ENCODE measurements at places on chromosomes 13 and 19.
A peak's percentile ranks its signal among the peaks of the same experiment; 100 is the strongest.

DNA sequence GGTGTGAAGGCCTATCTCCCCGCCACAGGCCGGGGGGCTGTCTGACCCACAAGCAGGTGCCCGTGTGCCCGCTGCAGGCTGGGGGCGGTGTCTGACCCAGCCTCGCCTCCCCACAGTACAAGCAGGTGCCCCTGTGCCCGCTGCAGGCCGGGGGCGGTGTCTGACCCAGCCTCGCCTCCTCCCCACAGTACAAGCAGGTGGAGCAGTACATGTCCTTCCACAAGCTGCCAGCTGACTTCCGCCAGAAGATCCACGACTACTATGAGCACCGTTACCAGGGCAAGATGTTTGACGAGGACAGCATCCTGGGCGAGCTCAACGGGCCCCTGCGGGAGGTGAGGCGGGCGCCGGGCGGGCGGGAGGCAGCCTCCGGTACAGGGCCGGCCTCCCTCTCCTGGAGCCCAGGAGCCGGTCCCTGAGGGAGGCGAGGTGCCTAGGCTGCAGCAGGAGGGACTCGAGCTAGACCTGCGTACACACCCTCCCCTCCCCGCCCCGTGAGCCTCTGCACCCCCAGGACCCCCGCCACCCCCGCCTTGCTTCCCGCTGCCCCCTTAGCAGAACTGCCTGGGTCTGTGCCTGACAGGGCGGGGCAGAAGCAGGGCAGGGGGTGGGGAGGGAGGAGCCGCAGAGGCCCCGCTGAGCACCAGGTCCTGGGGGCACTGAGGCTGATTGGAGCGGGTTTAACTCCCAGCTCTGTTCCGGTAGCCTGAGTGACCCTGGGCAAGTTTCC lies 20.6 kb downstream of the HCN2 start:
- DNase-seq, result no peak

DNA sequence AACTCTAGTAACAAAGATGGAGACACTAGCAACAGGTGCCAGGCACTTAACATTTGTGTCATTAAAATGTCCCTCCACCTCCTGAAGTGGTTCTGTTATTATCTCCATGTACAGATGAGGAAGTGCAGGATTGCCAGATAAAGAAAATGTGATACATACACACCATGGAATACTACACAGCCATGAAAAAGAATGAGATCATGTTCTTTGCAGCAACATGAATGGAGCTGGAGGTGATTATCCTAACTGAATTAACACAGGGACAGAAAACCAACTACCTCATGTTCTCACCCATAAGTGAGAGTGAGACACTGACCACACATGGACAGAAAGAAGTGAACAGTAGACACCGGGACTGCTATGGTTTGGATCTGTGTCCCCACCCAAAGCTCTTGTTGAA lies 60.5 kb downstream of the ZNF557 start:
- DNase-seq, result no peak

DNA sequence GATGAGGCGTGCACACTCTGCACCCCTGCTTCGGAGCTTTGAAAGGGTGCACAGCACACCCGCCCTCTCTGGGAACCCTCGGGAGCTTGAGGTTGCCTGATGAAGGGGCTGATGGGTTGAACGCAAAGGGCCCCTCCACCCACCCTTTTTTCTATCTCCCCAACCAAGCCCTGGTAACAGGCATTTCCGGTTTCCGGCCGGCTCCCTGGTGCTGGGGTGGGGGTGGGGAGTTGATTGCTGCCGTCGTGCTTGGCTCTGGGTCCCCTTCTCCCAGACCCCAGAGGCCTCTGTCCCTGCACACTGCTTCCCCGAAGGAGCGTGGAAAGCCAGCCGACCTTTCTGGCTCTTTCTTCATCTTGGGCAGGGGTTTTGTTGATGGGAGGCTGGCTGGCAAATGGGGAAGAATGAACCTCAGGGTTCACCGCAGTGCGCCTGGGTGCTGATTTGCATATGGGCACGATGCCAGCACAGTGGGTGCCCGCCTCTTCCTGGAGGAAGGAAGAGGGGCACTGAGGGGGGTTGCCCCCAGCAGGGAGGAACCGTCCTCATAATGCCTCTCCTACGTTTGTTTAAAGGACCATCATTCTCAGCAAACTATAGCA lies 29.1 kb downstream of the VAV1 start:
- DNase-seq, result no peak

GRCh38 chr13:76029088-76029487 lies 393.0 kb downstream of the LMO7 start:
- DNase-seq, result no peak

GRCh38 chr13:78036841-78037240 lies 118.2 kb upstream of the EDNRB start:
- no peak for DNase-seq

DNA sequence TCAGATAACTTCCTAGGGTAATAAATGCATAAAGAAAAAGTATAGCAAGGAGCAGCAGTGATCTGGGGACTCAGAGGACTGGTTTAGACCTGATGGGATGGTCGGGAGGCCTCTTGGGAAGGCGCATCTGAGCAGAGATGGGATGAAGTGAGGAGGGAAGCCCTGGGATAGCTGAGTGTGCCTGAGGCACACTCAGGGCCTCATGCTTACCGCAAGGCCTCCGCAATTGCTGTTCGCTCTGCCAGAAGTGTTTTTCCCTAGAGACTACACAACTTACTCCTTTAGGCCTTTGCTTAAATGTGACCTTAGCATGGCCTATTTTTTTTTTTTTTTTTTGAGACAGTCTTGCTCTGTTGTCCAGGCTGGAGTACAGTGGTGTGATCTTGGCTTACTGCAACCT lies 4.1 kb upstream of the DLL3 start:
- no peak for DNase-seq

DNA sequence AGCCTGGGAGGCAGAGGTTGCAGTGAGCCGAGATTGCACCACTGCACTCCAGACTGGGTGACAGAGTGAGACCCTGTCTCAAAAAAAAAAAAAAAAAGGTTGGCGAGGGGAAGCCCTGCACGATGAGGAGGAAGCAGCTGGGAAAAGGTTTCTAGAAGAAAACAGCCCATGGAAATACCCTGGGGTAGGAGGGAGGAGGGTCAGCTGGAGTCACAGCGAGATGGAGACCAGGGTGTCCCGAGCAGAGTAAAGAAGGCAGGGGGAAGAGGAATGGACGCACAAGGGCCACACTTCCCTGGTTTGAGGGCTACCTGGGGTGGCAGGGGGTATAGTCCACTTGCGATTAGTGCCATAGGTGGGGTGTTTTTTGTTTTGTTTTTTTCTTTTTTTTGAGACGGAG lies 6.4 kb downstream of the KANK3 start:
- DNase-seq, result no peak

DNA sequence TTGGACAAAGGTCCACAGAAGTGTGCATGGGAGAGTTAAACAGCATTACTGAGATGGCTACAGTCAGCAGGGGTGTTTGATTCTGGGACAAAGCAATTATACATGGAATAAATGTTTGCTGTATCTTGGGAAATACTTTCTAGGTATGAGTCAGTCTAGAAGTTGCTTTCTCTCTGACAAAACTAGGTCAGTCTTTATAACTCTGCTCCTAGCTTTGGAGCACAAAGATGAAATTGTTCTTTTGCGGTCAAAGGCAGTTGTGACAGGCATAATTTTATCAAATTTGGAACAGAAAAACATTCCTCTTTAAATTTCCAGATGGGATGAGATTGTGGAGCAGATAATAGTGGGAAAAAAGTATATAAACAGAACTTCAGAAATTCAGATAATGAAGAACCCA lies 1045.4 kb upstream of the MIR17HG start:
- no peak for DNase-seq

- DNase-seq, result no peak
These were observed 73.7 kb upstream of the MEDAG start for GRCh38 chr13:30832377-30832776.

GRCh38 chr19:55635856-55636440 lies 4.9 kb upstream of the ZNF580 start:
- DNase-seq, result no peak

DNA sequence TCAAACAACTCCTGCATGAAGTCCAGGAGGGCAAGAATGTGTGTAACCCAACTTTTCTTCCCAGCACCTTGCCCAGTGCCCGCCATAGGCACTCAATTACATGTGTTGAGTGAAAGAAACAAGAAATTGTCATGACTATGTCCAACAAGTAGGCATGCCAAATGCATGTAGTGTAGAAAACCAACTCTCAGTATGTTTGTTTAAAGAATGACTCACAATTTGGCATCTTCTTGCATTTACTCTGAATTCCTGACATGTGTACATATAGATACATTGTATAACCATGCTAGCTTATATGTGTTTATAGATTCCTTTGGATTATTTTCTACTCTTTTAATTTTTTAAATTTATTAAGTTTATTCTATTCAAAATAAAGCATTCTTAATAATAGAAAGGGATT lies 305.0 kb downstream of the EFNB2 start:
- peak; percentile 36 for DNase-seq

GRCh38 chr19:16342002-16342715 lies 17.5 kb downstream of the KLF2 start:
- no peak for DNase-seq

- no peak for DNase-seq
These were observed 568 bp downstream of the ATP11A start for GRCh38 chr13:112690283-112690929.

DNA sequence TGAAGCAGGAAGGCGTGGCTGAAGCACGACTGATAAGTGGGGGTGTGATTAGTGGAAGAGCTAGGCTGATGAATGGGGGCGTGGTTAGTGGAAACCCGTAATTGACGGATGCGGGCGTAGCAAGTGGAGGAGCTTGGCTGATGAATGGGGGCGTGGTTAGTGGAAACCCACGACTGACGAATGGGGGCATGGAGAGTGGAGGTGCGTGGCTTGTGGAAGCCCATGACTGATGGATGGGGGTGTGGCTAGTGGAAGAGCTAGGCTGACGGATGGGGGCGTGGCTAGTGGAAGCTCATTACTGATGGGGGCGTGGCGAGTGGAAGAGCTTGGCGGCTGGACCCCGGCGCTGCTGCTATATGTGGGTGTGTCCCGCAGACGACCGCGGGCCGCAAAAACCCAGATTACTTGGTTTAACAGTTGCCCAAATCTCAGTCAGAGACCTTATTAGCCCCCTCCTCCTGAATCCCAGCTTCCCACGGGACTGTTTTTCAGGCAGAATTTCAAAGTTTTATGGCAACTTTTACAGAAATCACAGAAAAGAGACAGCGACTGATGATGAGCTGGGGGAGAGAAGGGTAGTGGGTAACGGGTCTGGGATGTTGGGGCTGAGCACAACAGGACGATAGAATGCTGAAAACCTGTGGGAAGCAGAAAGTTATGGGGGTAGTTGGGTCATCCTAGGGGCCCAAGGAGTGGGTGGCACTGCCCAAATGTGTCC lies 9.0 kb upstream of the MEIS3 start:
- DNase-seq, result peak; percentile 99

Data from NCI-H446 treated with DMSO at 0.1 percent for 48 hours (cell line).